ENCODE measurements at places on chromosomes 6 and 20. TPM values are rescaled to one million over a fixed set of nuclear protein-coding genes. Genes with fewer than 3 reads are reported as not detected.

FAM8A1 gene
- total RNA-seq = 39.7 TPM

GRCh38 chr20:45465491-45466266 is 3.9 kb upstream of the WFDC2 start:
- no peak for DNase-seq

DNA sequence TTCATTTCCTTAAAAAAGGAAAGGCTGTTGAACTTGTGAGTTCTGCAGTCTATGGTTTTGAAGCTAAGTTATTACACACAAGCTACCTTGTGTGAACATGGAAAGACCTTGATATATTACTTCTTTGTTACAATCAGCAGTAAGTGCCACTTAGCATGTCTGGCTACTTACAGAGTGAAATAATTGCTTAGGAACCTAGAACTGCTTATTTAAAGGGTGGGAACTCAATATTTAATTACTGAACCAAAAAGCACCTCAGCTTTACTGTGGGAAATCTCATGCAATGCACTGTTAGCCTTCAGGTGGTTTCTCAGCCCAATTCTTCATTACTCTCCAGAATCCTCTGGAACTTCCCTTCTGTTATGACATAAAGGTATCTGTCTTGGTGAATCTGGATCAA is 17.9 kb downstream of the PERP start:
- DNase-seq = no peak

- peak; percentile 14 for DNase-seq
Observed at GRCh38 chr6:137342607-137343190, 123.5 kb upstream of the IFNGR1 start.

GRCh38 chr20:5918856-5919625 is 31.3 kb downstream of the TRMT6 start:
- peak; percentile 67 for DNase-seq

GRCh38 chr20:44052166-44052565 is 134.8 kb downstream of the JPH2 start:
- DNase-seq = no peak

- DNase-seq = no peak
Observed at GRCh38 chr6:57313009-57313408, 4.4 kb upstream of the PRIM2 start.

ECT2L gene
- not detected for total RNA-seq

- DNase-seq = no peak
Observed at GRCh38 chr6:106253731-106254130, 71.8 kb downstream of the ATG5 start.

GRCh38 chr6:31711233-31711632 is 3.9 kb upstream of the LY6G6D start:
- DNase-seq = no peak

DNA sequence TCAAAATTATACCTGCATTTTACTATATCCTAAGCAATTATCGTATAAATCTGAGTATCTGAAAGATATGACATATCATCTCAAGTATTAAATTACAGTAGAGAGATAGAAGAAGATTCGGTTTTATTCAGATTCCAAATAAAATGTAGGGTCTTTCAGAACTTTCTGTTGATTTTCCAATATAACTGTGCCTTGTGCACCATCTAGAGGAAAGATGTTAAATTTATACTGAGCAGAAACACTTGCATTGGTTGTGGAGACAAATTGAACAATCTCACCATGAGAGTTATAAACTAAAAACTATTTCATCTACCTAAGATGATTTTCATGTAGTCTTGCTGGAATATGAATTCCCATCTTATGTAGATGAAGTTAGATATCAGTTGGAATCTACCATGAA is 26.8 kb upstream of the HSF2 start:
- peak; percentile 38 for DNase-seq

DNA sequence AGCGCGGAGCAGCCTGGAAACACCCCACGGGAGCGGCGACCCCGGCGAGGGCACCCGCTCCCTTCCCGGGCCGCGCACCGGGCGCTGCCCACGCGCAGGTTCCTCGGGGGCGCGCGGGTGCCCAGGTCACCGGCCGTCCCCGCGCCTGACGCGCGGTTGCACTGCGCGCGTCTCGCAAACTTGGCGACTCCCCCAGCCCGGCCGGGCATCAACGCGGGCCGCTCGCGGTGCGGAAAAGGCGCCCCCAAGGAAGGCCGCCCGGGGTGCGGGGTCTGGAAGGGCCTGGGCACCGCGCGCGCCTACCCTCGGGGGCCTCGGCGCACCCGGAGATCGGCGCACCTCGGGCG is 555 bp upstream of the ZBTB46 start:
- DNase-seq = no peak

DNA sequence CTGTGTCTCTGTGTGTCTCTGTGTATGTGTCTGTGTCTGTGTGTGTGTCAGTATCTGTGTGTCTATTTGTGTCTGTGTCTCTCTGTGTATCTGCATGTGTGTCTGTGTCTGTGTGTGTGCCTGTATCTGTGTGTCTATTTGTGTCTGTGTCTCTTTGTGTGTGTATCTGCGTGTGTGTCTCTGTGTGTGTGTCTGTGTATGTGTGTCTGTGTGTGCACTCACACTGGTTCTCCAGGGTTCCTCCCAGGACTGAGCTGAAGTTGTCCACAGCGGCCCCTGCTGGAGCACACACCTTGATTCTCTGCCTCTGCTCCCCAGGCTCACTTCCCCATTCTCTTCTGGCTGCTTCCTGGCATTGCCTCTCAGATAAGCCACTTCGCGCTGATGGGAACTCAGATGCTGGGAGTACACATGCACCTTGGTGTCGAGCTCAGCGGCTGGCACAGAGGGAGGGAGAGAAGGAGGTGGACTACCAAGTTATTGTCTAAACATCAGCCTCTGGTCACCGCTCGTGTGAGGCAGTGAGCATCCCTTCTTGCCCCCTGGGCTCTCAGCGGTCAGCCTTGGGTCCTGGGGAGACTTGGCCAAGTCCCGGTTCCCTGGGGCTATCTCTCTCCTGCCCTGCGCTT is 104.9 kb upstream of the NXT1 start:
- DNase-seq = peak; percentile 67

- peak; percentile 90 for DNase-seq
Observed at GRCh38 chr6:113433335-113433991, 423.7 kb upstream of the MARCKS start.

GRCh38 chr6:154167126-154167525 is 128.1 kb downstream of the OPRM1 start:
- DNase-seq = no peak

GRCh38 chr6:83708546-83708969 is 343 bp downstream of the SNAP91 start:
- DNase-seq = peak; percentile 23

GABRR2 gene
- total RNA-seq = not detected

DNA sequence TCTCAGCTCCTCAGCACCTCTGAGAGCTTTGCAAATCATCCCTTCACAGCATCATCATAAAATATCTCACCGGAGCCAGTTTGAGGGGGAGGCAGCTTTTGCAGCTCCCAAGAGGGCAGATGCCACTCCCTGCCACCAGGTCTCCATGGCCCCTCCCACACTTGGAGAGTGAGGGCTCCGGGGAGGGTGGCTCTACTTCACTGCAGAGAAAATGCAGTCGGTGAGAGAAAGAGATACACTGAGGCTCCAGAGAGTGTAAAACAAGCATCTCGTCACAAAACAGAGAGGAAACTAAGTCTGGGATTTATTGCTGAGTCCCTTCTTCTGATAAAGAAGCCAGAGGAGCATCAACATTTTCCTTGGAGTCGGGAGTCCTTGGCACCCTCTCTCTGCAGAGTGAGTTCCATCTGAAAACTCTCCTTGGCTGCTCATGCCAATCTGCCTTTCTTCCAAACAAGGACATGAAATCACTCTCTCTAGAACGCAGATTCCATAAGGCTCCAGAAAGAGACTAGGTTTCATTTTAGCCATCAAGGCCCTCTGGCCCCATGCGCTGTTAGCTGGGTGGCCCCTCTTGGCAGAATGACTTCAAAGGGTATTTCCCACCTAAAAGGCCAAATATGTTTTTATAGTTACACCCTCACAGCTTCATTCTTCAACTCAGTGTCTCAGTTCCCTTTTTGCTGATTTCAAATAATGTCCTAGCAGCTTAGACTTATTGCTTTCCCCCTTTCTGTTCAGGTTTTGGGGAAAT is 70.6 kb upstream of the F13A1 start:
- no peak for DNase-seq

DNA sequence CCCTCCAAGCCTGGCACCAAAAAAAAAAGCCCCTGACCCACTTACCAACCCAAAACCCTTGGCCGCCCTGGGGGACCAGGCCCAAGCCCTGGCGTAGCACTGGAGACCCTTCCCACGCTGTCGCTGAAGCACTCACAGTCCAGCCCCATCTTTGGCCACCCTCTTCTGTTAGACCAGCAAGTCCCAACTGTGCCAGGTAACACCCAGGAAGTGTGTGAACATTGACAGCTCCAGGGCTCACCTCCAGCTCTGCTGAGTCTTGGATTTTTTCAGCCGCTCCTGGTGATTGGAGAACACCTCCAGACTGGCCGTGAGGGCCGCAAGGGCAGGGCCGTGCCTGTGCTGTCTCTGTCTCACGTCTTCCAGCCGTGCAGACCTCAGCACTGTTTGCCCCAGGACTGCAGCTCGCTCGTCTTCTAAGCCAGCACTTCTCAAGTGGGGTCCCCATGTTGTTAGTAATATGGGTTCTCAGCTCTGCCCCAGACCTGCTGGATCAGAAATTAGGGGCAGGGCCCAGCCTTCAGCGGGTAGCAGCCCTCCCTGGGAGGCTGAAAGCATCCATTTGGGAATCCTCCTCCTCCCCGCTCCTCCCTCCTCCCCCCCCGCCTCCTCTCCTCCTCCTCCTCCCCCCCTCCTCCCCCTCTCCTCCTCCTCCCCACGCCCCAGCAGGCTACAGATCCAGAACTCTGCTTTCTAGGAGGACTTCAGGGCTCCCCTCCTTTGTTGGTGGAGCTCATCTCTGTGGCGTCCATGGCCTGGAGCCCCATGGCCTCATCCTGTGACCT is 18.1 kb downstream of the NPEPL1 start:
- no peak for DNase-seq

DNA sequence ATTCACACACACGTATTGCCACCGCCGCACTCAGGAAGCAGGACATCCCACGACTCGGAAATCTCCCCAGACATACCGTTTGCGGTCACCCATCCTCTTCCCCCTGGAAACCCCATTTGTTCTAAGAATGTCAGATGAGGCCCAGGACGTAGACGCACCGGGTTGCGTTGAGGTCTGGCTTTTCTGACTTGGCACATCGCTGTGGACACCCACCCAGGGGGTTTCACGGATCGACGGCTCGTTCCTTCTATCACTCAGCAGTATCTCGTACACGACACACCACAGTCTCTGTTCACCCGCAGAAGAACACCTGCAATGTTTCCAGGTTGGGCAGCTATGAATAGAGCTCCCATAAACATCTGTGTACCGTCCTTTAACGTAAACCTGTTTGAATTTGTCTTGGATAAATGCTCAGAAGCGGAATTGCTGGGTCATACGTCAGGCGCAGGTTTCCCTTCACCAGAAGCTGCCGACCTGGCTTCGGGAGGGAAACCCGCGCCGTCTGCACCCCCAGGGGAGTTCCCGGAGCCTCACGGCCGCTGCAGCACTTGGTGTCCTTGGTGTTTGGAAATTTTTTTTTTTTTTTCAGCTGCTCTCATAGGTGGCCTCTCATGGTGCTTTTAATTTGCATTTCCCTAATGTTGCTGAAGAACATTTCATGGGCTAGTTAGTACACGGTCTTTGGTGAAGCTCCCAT is 9.3 kb upstream of the EEF1A2 start:
- no peak for DNase-seq

DNA sequence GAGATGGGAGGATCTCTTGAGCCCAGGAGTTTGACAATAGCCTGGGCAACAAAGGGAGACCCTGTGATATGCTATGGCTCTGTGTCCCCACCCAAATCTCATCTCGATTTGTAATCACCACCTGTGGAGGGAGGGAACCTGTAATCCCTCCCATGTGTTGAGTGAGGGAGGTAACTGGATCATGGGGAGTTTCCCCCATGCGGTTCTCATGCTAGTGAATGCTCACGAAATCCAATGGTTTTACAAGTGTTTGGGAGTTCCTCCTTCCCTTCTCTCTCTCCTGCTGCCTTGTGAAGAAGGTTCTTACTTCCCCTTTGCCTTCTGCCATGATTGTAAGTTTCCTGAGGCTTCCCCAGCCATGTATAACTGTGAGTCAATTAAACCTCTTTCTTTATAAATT is 3.4 kb downstream of the NUDT3 start:
- DNase-seq = no peak

PXT1 gene
- total RNA-seq = not detected

MCM9 gene
- 21.4 TPM for total RNA-seq

DNA sequence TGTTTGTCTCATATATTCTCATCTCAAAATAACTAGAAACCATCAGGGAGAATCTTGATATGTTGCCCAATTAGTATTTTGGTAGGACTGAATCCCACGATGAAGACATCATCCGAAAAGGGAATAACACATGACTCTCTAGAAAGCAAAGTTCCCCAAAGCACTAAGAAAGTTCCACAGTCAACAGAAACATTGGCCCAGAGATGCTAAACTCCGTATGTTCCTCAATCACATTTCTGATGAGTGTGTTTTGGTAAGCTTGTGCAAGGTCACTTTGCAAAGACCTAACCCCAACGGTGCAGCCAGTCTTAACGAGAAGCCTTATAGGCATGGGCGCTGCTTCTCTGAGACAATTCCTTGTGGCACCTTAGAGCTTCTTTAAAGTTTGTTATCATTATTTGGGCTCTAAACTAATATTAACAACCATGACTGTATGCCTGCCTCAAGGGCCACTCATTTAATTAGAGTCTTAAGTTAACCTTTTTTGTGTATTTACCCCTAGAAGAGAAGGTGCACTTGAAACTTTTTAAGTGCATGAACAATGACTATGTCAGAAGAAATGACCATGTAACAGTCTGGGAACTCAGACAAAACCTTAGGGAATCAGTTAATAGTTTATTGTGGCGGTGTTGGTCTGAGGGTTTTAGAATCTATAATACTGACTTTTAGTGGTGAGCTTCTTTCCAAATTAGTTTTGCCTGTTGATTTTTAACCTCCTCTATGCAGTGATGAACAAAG is 202.0 kb upstream of the RAB32 start:
- no peak for DNase-seq

DNA sequence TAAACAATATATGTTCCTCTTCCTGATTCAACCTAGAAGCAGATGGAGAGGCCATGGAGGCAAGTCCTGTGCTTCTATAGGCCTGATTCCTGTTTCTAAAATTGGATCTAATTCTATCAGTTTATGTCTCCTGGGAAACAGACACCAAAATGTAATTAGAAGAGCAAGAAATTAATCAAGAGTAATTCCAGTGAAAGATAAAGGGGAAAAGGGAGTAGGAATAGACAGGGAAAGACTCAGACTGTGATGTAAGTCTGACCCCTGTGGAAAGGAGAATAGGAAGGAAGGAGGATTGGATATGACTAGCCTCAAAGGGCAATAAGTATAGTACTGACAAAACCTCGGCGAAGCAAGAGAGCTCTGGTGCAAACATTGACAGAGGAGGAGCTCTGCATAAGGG is 33.9 kb upstream of the FBXO30 start:
- DNase-seq = no peak

DNA sequence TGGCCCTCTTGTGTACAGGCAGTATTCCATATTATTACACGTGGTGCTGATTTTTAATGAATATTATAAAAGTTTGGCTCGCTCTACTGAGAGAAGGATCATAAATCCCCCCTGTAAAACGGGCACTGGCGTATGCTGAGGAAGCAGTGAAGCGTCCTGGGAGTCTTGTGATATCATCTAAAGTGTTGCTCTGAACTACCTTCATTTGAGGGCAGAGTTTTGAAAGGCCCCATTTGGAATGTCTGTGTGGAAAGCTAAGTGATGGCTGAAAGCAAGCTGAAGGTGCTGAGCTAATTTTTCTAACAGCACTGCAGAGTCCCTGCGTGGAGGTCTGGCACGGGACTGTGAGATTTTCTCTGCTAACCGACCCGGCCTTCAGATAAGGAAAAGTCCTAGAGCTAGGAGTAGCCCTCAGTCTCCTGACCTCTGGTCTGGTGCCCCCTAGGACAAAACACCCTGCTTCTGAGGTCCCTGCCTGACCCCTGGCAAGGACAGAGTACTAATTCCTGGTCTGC is 1.3 kb upstream of the BACH2 start:
- no peak for DNase-seq
